ENCODE measurements at places on chromosomes 5 and 9.

DNA sequence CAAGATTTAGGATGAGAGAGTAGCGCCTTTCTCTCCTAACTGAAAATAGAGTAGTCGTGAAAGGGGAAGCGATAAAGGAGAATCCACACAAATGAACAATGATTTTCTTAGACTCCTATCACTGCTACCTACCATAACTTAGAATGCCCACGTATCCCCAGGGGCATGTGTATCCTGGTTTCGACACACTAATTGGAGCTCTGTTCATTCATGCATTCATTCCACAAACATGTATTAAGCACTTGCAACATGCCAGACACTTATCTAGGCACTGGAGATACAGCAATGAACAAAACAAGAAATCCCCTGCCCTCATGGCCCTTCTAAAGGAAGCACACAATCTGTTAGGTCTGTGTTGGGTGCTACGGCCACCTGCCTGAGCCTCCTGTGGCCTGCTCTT, 40.0 kb downstream of the ARL15 start:
- no peak for DNase-seq

DNA sequence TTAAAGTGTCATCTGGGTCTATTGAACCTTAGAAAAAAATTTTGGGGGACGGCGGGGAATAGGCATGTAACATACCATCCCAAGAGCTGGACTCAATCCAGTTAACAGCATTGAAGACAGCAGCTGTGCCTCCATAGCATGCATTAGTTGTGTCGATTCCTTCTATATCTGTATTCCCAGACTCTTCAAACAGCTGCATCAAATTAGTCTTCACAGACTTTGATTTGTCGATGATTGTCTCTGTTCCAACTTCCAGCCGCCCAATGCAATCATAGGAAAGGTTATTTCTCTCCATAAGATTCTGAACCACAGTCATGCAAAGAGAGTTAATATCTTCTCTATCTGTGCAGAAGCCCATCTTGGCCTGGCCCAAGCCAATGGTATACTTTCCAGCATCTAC, 14.8 kb downstream of the HMGCS1 start:
- no peak for DNase-seq

DNA sequence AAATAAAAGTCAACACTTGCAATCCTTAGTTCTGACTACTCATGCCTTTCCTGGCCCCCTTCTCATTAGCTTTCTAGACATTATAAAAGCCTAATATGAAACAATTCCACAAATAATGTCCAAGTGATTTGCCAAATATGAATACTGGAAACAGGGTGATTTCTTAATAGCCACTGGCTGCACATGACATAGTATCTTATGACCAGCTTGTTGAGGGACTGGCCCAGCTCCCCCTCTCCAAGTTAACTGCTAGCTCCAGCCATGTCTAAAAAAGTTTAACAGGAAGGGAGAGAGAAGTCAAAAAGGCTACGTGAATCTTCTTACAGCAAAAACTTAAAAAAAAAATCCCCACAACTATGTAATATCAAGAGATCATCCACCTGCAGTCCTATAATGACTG, 1.5 kb downstream of the CERT1 start:
- no peak for DNase-seq

GRCh38 chr9:27939186-27939585, 365.9 kb upstream of the C9orf72 start:
- DNase-seq: no peak

DNA sequence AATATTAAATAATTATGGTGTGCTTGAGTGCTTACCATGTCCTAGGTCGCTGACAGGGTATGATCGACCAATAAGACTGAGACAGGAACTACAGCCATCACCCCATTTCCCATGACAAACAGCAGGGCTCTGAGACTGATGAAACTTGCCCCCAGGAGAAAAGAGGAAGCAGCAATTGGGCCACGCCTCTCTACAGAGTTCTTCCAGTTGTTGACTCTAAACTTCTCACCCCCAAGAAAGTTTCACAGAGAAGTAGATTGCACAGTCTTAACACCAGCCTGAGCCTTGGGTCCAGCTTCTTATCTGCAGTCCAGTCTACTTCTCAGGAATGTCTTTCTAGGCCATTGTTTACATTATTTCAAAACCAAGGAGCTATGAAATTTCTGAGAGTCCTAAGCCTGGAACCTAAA, 182.2 kb upstream of the ANKRD55 start:
- DNase-seq: peak; percentile 63

- no peak for DNase-seq
These were observed 12.9 kb upstream of the F2RL1 start for GRCh38 chr5:76805821-76806505.

DNA sequence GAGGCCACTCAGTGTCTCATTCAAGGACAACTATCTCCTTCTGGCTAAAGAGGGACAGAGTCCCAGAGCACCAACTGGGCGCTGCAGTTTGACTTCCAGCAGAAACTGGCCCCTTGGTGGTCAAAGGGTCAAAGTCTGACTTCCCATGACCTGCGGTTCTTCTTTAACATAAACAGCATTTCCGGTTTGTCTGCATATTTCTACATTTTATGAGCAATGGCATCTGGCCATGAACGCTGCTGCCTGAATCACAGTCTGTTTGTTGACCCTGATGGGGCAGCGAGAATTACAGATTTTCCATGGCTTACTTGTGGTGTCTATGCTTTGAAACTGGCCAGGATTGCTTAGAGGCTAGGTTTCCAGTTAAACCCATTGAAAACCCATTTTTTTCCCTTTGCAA, 1.3 kb downstream of the TNFSF15 start:
- DNase-seq: no peak

DNA sequence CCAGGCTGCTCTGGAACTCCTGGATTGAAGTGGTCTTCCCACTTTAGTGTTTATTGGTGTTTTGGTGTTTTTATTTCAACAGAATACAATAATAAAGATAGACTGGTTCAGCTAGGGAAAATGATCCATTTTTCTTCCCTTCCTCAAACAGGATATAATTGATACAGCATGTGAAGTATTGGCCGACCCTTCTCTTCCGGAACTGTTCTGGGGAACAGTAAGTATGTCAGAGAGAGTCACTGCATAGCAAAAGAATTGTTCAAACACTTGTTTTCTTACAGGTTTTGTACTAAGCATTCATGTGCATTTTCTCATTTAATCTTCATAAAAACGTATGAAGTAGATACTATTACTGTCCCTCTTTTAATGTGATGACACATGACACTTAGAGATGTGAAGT, 31.6 kb downstream of the NUP188 start:
- no peak for DNase-seq

GRCh38 chr5:66814146-66814991, 218.2 kb downstream of the MAST4 start:
- no peak for DNase-seq

DNA sequence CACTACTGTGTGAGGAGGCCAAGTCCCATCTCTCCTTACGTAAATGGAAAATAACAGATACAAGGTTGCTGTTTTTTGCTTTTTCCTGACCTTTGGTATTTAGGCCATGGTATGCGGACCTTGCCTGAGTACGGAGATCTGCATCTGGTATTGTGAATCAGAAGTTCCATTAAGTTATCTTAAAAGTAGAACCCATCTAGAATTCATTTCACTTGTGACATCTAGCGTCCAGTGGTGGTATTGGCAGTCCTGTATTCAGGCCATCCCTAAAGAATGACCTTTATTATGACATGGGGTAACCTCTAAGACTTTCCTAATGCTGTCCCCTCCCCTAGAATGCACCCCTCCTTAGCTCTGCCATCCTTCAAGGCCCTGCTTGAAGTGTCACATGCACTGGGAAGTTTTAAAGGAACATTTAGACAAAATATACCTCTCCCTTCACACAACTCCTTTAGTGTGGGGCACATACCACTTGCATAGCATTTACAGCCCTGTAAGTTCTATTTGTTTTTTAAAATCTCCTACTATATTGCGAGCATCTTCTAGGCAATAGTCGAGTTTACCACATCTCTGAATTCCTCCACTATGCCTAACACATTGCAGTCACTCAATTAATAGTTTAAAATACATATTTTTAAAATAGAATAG, 1.9 kb upstream of the SPDL1 start:
- peak; percentile 47 for DNase-seq

DNA sequence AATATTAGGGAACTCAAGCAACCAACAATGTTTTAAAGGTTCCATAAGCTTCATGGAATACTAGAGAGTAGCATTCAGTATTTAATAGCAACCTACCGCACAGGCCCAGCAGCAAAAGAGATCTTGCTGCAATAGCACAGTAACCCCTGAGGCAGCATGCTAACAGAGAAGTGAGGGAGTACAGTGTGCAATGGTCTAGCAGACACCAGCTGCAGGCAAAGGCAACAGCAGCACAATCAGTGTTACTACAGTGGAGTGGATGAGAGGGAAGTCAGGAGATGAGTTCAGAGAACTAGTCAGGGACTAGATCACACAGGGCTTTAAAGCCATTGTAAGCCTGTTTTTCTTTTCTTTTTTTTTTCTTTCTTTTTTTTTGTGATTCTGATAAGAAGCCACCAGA, 2.8 kb downstream of the TICAM2 start:
- DNase-seq: no peak

DNA sequence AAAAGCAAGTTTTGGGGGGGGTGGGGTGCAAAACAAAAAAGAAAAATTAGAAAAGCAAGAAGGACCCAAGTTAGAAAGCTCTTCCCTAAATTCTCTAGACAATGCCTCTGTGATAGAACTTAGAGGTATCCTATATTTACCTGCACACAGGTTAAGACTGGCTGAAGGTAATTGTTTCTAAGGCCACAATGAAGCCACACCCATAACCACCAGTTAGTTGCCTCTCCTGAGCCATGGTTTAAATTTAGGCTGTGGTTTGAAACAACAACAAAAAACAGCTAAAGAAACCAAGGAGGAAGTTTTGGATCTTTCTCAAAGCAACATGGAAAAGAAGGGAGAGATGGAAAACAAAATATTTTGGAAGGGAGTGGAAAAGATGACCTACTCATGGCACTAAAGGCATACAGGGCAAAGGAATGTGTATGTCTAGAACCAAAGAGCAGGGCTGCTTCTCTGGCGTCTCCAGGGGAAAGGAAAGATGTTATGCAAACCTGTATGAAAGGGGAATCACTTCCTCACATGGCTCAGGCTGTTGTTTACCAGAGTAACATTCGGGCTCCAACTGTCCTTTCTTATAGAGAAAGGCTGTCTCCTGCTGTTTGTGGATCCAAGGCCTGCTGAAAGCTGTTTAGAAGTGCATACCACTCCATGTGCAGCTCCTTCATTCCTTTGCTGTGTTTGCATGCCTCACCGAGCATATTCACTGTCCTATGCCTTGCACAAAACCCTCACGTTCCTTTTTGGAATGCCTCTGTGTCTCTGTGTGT, 408.9 kb upstream of the MPDZ start:
- no peak for DNase-seq

GRCh38 chr5:2797160-2797559, 45.7 kb upstream of the IRX2 start:
- no peak for DNase-seq

DNA sequence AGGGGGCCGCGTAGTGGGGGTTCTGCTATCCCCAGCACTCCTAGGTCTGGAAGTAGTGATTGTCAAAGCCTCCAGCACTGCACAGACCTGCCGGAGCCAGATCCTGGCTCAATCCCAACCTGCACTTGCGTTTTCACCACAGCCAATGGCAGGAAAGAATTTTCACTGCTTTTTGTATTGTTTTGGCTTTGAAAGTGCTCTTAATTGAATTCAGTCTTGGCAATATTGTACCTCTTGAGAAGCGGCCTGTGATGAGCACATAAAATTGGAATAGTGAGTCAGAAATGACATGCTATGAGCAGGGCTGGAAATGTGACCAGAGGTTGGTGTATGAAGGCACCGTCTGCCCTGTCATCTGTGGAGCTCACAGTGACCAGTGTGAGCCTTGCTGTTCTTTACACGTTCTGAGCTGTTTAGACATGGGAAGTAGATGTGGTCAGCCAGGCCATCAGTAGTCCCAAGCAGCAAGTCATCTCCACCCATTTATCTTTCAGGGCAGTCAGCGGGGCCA, 41.5 kb downstream of the SECISBP2 start:
- DNase-seq: peak; percentile 22

GRCh38 chr5:159337016-159337955, 7.0 kb upstream of the IL12B start:
- DNase-seq: no peak

- no peak for DNase-seq
These were observed 2.1 kb downstream of the ARHGEF37 start for GRCh38 chr5:149583394-149583793.

- DNase-seq: no peak
These were observed 12.4 kb upstream of the ARAP3 start for GRCh38 chr5:141694479-141694878.

DNA sequence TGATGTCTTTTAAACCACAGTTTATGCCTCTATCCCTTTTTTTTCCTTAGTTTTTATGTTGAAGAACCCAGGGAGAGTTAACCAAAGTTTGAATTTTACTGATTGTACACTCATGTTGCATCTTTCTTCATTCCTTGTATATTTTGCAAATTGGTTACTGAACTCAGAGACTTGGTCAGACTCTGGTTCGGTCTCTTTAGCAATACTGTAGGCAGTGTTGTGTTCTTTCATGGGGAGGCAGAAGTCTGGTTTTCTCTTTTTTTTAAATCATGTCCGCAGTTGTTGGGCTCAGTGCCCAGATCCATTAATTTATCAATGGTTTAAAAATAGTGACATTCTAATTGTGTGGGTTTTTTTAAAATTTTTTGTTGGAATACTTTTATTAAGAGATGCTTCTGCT, 23.4 kb downstream of the UBE2R2 start:
- no peak for DNase-seq

GRCh38 chr9:38641985-38642864, 21.8 kb upstream of the ANKRD18A start:
- no peak for DNase-seq

DNA sequence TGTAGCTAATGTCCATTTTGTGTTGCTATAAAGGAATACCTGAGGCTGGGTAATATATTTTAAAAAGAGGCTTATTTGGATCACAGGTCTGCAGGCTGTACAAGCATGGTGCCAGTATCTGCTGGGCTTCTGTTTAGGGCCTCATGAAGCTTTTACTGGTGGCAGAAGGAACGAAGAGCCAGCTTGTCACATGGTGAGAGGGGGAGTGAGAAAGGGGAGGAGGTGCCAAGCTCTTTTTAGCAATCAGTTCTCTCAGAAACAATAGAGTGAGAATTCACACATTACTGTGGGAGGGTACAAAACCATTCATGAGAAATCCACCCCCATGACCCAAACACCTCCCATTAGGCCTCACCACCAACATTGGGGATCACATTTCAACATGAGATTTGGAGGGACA, 340.9 kb downstream of the RASEF start:
- DNase-seq: no peak

GRCh38 chr9:93903886-93904648, 51.1 kb downstream of the BARX1 start:
- DNase-seq: peak; percentile 10

GRCh38 chr5:73234204-73234555, 61.2 kb downstream of the TMEM174 start:
- no peak for DNase-seq

- DNase-seq: peak; percentile 19
These were observed 19.4 kb upstream of the LRRC14B start for GRCh38 chr5:171801-172331.

Data from left cardiac atrium (tissue), 4 donors.